Hematopoietic multipotent progenitor cell treated with erythropoietin and hydrocortisone succinate and interleukin-3 and kit ligand, for 15 days (in vitro differentiated cells): ENCODE measurements at places on chromosomes 3 and 15.

DNA sequence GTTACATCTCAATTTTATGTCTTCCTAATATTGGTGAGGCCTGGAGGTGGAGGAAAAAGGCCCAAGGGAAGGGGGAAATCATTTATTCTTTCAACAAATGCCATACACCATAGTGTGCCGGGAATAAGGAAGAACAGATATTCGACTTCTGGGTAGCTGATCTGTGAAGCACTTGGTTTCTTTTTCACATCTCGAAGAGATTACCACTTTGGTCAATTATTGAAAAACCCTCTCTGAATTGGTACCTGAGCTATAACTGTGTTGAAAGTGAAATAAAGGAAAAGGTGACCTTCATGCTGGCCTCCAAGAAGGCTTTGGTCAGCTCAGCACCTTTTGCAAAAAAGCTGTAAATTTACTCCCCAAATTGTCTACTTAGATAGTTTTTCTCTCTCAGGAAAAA, 14.2 kb upstream of the MB21D2 start:
- no peak for DNase-seq

- DNase-seq: no peak
Observed at GRCh38 chr3:193803288-193803687, 210.3 kb downstream of the OPA1 start.

GRCh38 chr15:59321000-59321689, 51.5 kb downstream of the MYO1E start:
- no peak for DNase-seq

DNA sequence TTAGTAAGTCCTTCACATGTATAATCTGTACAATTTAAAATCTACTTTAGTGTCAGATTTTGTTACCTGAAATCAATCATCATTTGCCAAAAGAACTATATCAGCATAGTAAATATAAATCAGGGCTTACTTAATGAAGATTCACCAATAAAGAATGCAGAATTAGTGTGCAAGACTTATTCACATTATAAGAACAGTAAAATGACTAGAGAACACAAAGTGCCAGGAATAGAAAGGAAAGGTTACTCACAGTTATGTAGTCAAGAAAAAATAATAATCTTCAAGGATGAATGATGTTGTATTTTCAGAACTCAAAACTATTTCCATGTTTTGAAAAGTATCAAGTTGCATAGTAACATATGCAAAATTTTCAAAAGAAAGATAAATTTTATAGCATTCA, 891.9 kb downstream of the ROBO1 start:
- DNase-seq: no peak

DNA sequence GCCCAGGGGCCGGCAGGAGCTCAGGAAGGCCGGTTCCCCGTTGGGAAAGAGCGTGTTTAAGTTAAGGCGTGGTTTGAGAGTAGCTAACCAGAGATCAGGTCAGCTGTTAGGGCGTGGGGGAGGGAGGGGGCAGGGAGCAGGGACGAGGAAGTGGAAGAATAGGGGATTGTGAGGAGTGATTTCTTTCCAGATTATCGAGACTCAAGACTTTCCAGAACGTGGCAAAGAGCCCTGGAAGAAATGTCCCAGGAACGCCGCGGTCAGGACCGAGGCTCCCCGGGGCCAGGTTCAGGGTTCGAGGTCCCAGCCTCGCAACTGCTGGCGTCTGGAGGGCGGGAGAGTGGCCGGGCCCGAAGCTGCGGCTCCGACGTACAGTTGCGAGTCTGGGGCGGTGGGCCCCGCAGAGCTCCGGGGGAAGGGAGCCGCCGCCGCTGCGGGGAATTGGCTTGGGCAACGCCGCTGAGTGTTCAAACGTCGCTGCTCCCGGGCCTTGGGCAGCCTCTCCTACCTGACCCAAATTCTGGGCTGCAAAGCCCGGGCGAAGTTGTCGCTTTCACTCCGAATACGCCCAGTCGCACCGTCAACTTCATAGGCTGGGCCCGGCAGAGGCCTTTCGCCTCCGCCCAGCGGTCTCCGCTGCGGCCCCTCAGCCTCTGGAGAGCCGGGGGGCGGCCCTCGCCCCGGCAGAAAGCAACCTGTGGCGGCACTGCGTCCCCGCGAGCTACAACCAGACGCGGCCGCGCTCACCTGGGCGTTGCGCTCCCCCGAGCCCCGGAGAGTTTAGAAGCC, 9.5 kb downstream of the ISL2 start:
- DNase-seq: no peak
